ENCODE measurements at places on chromosomes 2 and 18.

DNA sequence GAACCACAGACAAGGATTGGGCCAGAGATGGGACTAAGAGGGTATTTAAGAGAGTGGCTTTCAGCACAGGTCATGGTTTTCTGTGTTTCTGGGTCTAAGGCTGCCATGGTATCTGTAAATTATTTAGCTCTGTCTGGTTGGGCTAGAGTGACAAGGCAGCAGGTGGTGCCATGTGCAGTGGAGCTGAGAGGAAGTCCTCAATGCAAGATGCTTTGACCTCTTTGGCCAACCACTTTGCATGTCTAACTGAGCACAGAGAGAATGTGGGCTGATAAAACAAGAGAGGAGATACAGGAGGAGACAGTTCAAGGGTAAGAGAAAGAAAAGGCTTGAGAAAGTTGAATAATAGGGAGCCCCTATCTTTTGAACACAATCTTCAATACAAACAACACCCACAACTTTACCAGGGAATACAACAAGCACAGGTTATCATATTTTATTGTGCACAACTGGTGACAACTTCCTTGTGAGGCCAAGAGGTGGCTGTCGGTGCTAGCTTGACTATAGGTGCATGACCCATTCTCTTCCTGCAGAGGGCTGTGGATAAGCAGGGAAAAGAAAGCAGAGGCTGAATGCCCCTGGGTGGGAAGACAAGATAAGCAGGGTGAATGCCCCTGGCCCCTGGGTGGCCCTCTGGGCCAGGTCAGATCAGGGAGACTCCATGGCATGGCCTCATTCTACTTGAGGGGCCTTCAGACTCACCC lies 12.3 kb downstream of the FLACC1 start:
- DNase-seq, result no peak

GRCh38 chr2:67499989-67500388 lies 102.9 kb downstream of the ETAA1 start:
- no peak for DNase-seq

DNA sequence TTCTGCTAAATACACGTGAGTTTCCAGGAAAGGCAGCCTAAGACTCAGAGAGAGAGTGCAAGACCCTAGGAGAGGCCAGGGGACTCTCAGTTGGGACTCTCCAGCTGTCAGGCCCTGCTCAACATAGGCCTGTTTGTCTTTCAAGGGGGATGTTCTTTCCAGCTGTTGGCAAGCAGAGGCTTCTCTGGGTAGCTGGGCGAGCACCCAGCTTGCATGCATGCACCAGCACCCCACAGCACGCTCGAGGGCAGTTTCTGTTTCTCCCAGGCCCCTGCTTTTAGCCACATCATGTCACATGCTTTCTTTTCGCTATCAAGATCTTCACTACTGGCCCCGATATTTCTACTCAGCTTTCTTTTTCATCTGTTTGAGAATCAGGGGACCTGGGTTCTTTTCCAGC lies 479.3 kb upstream of the HS6ST1 start:
- DNase-seq, result no peak

- no peak for DNase-seq
Measured at GRCh38 chr2:186486651-186487647, 889 bp downstream of the ZC3H15 start.

DNA sequence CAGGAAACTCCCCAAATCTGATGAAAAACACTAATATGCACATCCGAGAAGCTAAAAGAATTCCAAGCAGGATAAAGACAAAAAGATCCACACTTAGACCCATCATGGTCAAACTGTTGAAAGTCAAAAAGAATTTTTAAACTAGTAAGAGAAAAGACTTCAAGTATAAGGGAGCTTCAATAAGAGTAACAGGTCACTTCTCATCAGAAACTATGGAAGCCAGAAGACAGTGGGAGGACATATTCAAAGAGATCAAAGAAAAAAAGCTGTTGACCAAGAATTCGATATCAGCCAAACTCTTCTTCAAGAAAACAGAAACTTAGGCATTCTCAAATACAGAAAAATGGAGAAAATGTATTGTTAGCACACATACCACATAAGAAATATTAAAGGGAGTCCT lies 50.4 kb downstream of the ZC3H8 start:
- no peak for DNase-seq

- no peak for DNase-seq
Measured at GRCh38 chr18:28132084-28132483, 44.8 kb downstream of the CDH2 start.

DNA sequence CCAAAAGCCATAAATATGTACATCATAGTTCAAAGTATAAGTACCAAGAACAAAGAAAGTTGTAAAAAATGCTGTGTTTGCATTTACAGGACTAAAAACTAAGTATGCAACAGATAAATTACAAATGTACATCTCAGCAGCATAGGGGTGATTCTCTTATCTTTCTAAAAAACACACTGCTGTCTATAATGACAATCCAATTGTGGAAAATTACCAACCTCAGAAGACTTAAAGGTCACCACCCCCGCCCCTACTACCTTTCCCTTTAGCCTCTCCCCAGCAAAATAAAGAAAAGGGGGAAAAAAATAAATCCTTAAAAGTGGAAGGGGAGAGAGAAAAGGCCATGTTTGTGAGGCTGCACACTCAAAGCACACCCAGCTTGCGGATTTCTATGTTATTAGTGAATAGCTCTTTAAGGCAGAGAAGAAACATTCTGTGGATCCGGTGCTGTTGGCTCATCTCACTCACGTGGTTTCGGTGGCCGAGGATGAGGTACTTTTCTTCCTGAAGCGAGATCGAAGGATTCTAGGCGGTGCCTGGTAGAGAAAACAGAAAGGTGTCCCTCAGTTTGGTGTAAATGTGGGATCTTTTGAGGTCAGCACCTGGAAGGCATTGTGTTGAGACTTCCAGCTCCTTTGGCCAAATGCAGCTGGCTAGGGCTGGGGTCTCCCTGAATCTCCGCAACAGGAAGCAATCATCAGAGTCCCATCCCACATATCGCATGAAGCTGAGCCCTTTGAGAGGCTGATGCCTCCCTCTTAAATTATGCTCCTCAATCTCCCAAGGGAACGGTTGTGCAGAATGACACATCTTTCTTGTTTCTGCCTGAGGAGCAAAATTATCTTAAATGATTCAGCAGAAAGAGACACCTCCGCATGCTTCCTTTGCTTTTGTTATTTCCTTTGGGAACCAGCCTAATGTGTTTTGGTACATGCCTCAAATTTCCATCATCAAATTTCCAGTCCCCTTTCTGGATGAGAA lies 17.6 kb downstream of the MRPL35 start:
- no peak for DNase-seq

DNA sequence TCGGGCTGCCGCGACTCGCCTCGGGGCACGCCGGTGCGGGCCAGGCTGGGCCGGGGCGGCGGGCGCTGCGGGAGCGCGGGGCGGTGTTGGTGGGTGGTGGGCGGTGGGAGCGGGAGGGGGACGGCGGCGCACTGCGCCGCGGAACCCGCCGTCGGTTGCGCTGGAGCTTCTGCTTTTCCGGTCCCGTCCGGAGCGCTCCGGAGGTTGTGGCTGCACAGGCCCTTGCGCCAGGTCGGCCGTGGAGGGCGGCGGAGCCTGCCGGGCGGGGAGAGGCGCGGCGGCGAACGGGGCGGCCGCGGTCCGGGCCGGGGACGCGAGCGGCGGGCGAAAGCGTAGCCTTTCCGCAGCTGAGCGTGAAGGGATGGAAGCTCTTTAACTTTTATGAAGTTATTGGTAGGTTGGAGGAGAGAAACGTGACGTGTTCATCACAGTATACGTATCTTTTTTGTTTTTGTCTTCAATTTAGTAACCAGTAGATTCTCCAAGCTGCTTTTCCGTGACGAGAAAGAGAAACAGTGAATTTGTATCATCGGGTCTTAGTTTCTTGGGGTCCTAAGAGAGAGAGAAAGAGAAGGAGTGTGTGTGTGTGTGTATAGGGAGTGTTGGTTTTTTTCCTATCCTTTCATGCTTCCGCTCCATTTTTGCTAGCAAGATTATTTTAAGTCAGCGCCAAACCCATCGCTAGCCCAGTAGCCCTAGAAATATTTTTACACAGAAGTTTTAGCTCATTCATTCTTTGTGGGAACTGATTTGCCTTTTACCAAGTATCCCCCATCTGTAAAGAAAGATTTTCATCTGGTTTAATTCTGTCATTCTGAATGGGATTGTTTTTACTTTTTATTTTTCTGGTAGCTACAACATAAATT lies 535 bp downstream of the ATG4B start:
- peak; percentile 38 for DNase-seq

GRCh38 chr2:167333245-167333644 lies 445.0 kb downstream of the XIRP2 start:
- DNase-seq, result no peak

GRCh38 chr2:120587279-120587996 lies 148.2 kb upstream of the GLI2 start:
- DNase-seq, result no peak

GRCh38 chr2:144414324-144414845 lies 105.5 kb downstream of the ZEB2 start:
- peak; percentile 44 for DNase-seq

- DNase-seq, result no peak
Measured at GRCh38 chr2:233676046-233676445, 4.3 kb downstream of the UGT1A9 start.

DNA sequence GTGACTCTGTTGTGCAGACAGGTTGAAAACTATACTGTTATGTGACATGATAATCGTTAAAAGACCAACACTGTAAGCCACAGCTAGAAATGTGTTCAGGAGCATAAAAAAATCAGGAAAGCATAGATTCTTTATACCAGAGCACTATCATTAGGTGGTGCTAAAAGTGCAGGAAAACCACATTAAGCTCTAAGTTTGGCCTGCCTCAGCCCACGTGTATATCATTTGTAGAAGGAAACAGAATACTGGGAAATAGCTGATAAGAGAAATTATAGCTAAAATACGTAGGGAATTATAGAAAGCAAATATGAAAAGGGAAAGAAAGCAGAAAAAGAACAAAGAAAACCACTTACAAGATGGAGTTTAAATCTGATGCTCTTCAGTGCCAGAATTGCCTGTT lies 26.5 kb upstream of the C2orf74 start:
- DNase-seq, result no peak

GRCh38 chr2:127884436-127884835 lies 1.3 kb downstream of the AMMECR1L start:
- no peak for DNase-seq

DNA sequence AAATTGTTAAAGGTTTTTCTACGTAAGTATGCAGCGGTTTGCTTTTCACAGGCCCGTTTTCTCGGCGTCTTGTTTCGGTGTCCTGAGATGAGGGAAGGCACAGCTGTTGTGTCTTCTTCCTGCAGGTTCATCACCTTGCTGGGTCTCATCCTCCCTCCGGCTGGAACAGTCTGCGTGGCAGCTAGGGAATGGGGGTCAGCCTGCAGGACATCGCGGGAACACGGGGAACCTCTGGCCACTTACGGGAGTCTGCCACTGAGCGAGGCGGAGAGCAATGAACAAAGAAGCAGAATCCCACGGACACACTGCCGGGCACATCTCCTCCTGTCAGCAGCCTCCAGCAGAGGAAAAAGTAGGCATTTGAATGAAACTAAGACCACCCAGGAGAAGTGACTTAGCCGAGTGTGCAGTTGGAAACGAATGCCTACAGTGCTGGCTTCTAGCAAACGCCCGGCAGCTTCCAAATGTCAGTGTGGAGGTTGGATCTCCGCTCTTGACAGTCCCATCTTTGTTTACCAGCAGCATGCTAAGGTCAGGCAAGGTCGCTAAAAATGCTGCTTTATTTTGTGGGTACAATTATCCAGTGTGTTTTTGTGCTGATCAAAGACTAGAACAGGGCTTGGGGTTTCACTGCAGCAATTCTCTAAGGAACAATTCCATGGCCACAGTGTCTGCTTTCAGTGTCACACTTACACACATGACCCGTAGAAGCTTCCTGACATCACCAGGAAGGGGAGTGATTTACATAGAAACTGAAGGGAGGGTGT lies 109.8 kb upstream of the SEC11C start:
- no peak for DNase-seq

DNA sequence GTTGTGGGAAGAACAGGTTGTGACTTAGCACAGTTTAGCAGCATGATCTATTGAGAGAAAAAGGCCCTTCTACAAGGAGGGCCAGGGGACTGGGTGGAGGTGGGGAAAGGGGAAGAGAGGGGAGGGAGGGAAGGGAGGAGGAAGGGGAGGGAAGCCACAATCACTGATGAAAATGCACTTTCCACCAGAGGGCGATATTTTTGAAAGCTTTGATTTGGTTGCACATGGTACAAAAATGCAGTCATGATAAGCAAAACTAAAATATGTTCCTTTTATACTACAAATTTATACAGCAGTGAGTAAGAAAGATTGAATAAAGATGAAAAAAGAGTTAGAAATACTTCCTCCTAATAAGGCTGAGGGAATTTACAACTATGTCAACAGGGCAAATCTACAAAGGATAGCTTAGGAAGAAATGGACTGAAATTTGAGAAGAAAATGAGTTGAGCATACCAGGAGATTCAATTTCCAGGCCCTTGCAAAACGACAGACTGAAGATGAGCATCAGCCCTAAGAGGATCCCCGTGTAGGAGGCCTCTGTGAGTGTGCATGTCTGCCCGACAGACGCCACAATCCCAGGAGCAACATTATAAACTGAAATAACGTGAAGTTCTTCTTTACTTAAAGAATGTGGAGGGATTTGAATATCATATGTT lies 17.2 kb downstream of the SH3YL1 start:
- DNase-seq, result no peak

DNA sequence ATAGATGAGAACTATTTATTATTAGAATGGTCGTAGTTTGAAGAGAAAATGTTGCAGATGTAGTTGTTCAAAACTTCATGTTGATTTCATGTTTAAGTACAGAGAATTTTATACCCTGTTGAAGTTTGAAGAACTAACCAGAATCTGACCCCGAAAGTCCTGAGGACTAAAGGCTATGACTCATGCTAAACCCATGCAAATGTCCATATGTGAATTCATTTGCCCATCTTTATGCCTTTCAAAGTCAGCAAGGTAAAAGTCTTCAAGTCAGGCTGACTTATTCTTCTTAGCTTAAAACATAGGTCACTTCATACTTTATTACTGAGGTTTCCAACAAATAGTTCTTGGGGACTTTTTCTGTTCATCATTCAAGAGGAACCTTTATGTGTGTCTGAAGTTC lies 185.5 kb downstream of the CCDC85A start:
- no peak for DNase-seq

DNA sequence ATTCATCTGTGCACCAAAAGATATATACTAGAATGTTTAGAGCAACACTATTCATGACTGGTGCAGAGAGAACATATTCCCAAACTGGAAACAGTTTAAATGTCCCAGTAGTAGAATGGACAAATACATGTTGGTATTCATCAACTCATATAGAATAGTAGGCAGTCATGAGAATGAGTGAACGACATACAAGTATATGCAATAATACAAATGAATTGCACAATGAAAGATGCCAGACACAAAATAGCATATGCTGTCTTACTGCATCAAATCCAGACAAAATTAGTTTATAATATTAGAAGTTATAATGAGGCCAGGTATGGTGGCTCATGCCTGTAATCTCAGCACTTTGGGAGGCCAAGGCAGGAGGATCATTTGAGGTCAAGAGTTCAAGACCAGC lies 8.3 kb upstream of the PRKAG3 start:
- DNase-seq, result no peak

DNA sequence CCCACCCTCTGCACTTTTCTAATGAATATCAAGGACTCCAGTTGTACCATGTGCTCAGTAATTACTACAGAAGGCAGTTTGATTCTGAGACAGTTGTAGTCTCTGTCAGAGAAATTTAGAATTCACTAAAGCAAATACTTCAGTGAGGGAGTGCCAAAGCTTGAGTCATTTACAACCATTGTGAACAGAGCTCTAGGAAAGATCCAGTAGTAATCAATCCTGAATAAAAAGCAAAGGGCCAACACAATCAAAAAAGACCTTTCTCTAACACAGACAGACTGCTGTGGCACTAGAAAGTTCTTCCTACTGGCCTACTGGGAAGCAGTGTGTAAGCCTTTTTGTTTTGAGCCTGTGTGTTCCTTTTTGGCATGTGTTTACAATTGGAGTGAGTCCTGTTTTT lies 135.6 kb upstream of the UNC80 start:
- DNase-seq, result no peak

GRCh38 chr2:15614545-15615300 lies 23.1 kb downstream of the DDX1 start:
- DNase-seq, result no peak
